Activated naive CD8-positive, alpha-beta T cell treated with anti-CD3 and anti-CD28 coated beads, Interleukin-2, amount 50 U/mL, for 24 hours (primary cell): ENCODE measurements at places on chromosomes 3 and 15.
A peak's percentile ranks its signal among the peaks of the same experiment; 100 is the strongest.

GRCh38 chr3:65729555-65729954 lies 309.2 kb downstream of the MAGI1 start:
- DNase-seq, result no peak

DNA sequence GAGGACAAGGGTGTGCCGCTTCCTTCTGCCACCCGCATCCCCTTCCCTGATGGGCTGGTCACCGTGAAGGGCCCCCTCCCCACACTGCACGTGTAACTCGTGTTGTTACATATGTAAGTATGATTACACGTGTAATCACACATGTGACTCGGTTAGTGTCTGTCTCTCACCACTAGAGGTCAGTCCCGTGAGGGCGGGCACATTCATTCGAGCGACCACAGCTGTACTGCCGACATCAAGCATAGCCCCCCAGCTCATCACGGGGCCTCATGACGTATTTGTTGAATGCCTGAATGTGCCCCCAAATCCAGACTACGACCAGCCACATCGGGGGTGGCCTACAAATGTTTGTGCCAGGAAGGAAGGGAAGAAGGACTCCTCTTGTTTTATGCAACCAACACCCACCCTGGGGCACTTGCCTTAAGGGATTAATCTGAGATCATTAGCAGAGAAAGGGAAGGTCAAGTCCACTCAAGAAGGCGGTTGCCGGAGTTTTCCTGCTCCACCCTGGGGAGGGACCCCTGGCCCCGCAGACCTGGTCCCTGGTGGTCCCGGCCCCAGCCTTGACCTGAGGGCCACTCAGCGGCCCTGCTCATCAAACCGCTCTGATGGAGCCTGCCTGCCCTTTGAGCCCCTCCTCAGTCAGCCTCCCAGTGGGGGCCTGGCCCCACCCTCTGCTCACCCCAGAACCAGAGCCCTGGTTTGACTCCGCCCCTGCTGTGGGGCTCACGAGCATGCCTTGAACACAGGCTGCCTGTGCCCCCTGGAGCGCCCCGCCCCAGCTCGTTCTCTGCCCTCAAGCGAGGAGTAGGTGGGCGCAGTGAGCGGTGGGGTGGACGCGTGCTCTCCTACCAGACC lies 52.8 kb downstream of the RGMA start:
- peak; percentile 41 for DNase-seq

- DNase-seq, result no peak
These were observed 255.6 kb upstream of the SATB1 start for GRCh38 chr3:18680758-18681157.

GRCh38 chr3:63441262-63441661 lies 163.2 kb downstream of the SYNPR start:
- DNase-seq, result no peak

DNA sequence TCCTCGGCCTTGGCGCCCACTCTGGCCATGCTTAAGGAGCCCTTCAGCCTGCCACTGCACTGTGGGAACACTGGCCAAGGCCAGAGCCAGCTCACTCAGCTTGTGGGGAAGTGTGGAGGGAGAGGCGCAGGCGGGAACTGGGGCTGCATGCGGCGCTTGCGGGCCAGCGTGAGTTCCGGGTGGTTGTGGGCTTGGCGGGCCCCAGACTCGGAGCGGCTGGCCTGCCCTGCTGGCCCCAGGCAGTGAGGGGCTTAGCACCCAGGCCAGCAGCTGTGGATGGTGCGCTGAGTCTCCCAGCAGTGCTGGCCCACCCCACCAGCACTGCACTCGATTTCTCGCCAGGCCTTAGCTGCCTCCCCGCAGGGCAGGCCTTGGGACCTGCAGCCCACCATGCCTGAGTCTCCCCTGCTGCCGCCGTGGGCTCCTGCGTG lies 13.1 kb upstream of the UBP1 start:
- DNase-seq, result no peak

DNA sequence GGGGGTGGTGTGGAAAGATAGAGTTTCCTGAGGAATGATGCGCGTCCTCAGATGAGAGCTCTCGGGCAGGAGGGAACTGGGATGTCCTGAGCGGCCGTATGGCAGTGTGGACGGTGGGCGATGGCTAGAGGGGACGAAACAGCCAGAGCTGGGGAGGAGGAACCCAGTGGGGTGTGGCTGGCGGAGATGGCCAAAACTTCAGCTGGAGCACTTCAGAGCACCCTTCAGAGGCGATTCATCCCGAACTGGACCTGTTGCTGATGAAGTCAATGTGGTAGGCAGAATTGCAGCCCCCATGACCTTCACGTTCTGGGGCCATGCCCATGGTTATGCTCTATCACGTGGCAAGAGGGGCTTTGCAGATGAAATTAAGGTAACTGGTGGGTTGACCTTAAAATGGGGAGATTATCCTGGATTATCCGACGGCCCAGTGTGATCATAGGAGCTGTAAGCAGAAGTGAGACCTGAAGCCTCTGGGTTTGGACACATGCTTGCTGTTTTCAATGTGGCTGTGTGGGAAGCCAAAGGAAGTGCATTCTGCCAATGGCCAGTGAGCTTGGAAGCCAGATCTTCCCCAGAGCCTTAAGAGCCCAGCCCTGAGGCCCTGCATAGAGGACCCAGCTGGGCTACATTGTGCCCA lies 52.3 kb downstream of the ATP1B3 start:
- DNase-seq, result no peak

GRCh38 chr3:14418296-14419250 lies 16.2 kb downstream of the SLC6A6 start:
- no peak for DNase-seq

GRCh38 chr3:13839726-13840340 lies 40.0 kb downstream of the WNT7A start:
- no peak for DNase-seq

- DNase-seq, result no peak
These were observed 6.3 kb downstream of the PLCD1 start for GRCh38 chr3:38022896-38023709.

DNA sequence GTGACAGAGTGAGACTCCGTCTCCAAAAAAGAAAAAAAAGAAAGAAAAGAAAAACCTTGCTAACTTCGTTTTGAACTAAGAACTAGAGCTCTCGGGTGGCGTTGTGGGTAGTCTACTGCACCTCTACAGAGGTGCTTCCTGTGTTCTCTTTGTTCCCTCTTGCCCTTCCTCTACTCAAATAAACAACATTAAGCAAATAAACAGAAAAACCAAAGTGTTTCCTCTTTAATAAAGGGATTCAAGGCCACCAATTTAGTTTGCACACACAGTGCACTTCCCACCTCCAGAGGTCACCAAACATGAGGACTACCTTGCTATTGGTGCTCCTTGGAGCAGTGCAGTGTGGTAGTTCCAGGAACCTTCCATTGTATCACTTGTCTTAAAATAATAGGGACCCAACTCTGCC lies 354.2 kb upstream of the TBL1XR1 start:
- no peak for DNase-seq

GRCh38 chr3:81549831-81550230 lies 211.6 kb downstream of the GBE1 start:
- no peak for DNase-seq

GRCh38 chr3:130975251-130975650 lies 51.4 kb downstream of the ASTE1 start:
- DNase-seq, result no peak

DNA sequence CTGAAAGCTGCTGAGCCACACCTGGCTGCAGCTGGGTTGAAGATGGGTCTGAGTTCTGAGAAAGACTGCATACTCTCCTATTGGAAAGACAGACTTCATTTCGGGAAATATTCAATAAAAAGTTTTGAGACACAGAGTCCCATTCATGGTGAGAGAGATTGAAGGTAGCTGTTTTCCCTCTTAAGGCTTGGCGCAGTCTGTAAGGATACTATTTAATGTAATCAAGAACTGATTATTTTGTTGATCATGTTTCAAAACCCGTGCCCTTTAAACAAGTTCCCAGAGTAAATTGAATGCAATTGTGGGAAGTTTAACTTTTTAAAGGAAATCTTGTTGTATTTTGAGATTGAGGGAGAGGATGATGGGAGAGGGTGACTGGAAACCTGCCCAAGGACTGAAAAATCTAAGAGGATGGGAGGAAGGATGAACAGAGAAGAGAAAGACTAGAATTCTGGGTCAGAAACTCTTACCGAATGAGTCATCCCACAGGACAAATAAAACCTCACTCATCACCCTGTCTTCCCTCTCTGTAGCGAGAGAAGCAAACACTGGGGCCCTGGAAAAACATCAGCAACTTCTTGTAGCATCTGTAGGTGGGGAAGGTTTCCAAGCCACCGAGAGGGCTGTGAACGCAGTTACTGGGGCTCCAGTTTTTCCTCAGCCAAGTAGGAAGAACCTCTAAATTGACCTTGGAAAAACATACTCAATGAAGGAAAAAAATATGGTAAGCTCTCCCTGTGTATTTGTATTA lies 193.2 kb upstream of the TPRG1 start:
- DNase-seq, result no peak

DNA sequence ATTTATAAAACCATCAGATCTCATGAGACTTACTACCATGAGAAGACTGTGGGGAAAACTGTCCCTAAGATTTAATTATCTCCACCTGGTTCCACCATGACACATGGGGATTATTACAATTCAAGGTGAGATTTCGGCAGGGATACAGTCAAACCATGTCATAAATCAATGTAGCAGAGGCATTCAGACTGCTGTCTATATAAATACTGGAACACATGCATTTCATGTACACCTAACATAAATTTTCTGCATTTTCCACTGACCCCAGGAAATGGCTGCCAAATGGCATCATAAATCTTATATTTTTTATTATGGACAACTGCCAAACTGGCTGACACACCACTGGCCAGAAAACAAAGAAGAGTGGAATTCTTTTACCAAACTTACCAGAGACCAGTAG lies 755.1 kb upstream of the EPHA6 start:
- DNase-seq, result no peak

GRCh38 chr3:122794779-122795673 lies at the start of gene SLC49A4:
SLC49A4 (plus strand) TSS chr3:122795069; CDS start chr3:122795193, 124 bp downstream.
- DNase-seq, result peak; percentile 78

DNA sequence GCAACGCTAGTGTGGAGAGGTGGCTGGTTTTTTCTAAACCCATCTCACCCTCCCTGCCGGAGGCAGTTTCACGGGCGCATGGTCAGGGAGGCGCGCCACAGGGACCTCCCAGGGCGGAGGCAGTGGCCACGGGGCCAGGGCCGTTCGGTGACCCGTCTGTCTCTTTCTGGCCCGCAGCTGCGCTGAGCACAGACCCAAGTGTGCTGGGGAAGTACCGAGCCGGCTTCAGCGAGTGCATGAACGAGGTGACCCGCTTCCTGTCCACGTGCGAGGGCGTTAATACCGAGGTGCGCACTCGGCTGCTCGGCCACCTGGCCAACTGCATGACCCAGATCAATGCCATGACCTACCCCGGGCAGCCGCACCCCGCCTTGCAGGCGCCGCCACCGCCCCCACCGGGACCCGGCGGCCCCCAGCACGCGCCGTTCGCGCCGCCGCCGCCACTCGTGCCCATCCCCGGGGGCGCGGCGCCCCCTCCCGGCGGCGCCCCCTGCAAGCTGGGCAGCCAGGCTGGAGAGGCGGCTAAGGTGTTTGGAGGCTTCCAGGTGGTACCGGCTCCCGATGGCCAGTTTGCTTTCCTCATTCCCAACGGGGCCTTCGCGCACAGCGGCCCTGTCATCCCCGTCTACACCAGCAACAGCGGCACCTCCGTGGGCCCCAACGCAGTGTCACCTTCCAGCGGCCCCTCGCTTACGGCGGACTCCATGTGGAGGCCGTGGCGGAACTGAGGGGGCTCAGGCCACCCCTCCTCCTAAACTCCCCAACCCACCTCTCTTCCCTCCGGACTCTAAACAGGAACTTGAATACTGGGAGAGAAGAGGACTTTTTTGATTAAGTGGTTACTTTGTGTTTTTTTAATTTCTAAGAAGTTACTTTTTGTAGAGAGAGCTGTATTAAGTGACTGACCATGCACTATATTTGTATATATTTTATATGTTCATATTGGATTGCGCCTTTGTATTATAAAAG lies 1.8 kb downstream of the HES1 start:
- DNase-seq, result peak; percentile 47

DNA sequence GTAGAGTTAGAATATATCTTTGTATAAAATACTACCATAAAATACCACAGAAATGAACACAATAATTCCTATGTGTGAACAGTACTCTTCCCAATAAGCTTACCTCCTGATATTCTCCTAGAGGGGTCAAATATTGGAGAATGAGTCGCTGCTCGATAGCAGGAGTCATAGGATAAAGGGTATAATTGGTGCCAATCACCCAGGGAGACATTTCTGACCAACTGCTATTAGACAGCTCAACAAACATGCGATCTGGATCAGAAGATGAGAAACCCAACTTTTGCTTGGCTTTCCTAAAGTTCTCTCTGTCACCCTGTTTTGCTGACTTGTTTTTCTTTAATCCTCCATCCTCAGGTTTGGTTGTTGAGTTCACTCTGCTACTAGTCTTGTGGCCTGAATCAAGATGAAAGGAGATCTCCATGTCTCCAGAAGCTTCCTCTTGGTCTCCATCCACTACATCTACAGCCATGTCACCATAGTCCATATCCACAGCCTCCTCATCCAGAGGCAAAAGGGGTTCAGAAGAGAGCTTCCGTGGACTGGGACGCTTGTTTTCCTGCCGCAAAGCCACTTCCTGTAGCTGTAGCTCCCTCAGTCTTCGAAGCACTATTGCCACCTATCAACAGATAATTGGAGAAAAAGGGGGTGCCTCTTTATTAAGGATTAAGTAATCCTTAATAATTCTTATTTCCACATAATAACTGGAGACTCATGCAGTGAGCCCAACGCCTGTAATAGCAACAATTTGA lies 50.4 kb downstream of the RBM15B start:
- no peak for DNase-seq

DNA sequence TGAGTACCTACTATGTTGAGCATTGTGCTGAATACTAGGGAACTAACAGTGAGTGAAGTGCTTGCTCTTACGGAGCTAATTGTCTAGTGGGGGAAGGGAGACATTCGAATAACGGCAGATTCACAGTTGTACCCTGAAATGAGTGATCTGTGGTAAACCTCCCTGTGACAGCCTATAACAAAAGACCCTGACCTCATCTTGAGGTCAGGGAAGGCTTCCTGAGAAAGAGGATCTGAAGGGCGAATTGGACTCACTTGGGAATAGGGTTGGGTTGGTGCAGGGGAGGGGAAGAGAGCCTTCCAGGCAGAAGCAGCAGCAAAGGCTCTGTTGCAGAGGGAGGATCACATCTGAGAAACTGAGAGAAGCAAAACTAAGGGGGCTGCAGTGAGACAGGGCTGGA lies 13.2 kb downstream of the HPS3 start:
- DNase-seq, result no peak

DNA sequence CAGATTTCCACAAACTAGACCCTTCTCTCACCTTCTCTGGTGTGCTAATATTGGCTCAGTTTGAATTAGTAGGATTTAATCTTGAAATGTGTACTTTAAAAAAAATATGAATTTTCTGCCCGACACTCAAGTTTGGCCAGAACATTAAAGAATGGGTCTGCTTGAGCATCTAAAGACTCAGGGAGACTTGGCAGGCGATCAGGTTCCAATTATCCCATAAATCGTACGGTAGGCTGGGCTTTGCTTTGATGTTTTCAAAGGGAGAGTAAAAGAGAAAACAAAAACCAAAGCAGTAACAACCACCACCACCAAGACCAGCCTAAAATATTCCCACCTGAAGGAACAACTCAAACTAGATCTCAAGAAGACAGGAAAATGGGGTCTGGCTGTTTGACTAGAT lies 230.8 kb downstream of the EBLN2 start:
- DNase-seq, result no peak
